ENCODE measurements at places on chromosomes 2 and 18.
A peak's percentile ranks its signal among the peaks of the same experiment; 100 is the strongest.

DNA sequence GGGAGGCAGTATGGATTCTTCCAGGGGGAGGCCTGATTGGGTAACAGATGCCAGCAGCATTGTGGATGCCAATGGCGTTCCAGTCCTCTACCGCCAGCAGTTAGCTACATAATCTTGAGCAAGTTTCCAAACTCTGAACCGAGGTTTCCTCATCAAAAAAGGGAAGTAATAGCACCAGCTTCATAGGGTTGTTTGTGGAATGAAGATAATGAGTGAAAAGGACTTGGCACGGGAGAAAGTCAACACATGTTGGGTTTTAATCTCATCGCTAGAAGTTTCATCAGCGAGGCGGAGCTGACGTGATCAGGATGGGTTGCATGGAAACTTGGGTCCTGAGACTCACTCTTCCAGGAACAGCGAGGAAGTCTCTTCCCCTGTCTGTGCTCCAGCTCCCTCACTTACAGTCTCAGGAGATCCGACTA lies 266.7 kb downstream of the SH3BP4 start:
- DNase-seq = no peak

DNA sequence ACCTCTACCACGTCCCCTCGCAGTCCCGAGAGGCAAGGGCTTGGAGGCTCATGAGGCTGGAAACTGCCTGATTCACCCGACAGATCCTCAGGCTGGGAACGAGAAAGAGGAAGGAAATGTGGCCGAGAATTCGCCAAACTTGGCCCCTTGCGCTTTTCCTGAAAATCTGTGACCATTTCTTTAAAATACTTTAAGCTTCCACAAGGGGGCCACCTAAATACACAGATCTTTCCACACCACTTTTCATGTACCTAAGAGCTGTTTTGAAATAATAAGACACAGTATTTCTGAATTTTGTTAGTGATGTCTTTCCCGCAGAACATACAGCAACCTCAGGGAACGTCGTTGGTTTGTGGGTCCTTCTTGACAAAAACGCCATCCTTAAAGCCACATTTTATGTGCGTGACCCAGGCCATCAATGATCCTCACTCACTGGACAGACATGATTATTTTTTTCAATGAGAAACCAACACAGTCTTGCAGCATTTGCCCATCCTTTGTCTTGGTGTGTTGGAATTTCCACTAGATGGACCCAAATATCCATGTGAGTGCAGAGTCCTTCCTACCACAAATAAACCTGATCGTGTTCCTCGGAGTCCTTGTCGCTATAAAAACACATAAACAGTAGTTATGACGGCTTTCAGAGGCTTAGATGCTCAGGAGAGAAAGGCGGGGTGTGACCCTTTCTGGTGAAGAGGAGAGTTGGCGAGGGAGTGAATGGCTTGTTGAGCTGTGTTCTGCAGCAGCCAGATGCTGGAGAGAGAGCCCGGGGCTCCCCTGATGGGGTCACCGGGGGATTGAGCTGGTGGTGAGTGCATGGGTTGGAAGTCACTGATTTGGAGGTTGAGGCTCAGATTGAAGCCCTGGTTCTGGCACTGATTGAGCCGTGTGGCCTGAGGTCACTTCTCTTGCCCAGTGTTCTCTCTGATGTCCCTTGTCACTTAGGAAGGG lies 25.0 kb downstream of the DCDC2C start:
- DNase-seq = peak; percentile 41

- DNase-seq = no peak
These were observed 40.6 kb upstream of the DSC1 start for GRCh38 chr18:31203096-31203793.

- no peak for DNase-seq
These were observed 94.4 kb downstream of the UXS1 start for GRCh38 chr2:106099691-106100090.

DNA sequence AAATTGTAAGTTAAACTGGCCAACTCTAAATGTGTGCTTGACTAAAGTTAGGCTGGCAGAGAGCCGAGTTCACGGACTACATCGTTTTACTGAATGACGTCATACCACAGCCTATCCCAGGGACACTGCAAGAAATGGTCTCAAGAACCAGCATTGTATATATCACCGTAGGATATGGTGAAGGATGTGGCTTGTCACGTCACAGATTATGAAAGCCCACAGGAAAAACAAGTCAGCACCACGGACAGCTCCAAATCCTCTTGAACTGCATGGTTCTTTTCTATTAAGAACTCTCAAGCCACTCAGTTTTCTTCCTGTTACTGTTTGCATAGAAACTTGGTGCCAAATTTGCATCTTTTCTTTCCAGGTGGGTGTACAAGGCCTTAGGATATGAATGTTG lies 85.1 kb upstream of the ACAA2 start:
- no peak for DNase-seq

DNA sequence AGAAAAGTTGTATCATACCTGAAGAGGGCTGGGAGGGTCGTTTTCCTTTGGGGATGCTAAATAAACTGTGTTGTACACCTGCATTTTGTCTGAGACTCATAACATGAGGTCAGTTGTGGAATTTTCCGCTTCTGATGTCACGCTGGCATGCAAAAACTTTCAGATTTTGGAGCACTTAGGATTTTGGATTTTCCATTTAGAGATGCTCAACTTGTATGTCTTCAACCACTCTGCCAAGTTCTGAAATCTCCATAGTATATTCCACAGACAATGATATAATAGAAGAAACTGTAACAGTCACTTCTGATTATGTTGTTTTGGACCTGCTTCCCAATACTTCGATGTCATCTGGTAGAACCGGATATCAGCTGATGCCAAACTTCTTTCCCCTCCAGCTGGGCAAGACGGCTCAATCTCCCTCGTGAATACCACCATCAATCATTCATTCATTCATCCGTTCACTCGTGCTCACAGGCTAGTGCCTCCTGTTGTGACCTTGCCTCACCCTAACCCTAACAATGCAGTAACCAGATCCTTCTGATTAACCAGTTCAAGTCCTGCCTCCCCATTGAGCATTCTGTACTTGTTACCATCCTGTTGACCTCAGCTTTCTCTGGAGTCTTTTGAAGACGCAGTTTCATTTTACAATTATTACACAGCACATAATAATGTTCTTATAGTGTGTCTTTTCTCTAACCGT lies 5.3 kb upstream of the PLEKHH2 start:
- no peak for DNase-seq

DNA sequence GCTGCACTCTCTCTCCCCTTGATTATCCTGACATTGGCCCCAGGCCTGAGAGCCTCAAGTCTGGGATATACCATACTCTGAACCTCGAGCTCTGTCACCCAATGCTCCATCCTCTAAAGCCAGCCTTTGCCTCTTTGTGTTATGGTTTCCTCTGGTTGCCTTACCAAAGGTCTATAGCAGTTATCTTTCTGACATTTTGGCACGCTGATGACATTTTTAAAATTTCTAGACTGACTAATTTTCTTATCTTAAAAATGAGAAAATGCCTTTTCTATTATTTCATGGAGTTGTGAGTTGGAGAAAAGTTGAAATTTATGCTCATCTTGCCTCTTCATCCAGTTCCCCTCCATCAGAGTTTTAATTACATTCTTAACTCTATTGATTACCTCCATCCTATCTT lies 62.7 kb downstream of the PKP4 start:
- DNase-seq = no peak

- DNase-seq = no peak
These were observed 11.9 kb upstream of the B3GNT7 start for GRCh38 chr2:231383416-231384108.

DNA sequence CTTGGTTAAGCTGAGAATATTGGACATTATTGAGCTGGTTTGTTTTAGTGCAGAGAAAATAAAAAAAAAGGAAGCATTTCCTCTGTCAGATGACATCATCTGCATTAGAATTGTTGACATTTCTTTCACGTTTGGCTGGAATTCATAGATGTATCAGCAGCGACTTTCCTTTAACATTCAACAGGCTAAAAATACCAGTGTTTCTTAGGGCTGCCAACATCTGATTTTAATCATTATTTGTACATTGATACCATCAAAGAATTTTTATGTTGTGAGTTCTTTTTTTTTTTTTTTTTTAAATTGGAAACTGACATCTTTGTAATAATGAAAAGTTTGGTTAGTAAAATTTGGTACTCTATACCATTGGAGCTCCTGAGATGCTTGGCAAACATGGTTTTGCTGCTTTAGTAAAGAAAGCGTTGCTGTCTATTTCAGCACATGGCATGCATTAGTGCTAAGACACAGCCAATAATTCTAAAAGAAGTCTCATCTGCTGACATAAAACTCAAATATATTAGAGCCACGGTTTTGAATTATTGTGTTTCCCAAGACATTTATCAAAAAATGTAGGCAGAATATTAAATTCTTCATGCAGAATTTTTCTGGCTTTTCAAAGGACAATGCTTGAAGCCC lies 33.6 kb downstream of the GTF2A1L start:
- DNase-seq = no peak

GRCh38 chr2:171167352-171167997 lies 6.8 kb upstream of the TLK1 start:
- no peak for DNase-seq

DNA sequence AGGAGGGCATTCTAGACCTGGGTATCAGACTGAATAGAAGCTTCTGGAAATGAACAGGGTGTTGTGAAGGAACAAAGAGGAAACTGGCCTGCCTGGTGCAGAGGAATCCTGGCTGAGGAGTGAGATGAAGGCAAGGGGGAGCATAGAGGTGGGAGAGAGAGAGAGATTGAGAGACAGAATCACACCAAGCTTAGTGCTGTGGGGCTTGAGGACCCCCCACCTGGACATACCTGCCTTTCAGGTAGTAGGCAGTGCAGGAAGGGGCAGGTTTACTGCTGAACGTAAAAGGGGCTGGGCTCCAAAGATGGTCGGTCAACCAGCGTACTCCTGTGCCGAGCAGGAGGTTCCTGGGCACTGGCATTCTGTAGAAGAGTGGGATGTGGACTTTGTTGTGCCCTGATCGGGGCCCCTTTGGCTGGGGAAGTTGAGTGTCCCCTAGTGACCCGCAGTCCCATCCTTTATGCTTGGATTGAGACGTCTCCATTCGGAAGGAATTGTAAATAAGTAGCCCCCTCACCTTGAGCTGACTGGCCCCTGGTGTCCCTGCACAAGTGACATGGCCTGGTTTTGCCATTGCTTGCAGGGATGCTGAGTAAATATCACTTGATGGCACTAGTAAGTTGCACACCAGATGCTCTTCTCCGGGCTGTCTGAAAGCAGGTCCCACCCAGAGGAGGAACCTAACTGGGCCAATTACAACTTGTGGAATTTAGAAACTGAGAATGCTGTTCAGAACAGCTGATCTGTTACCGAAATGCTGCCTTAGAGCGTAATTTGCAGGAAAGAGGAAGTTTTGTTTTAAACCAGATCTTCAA lies 1.4 kb downstream of the UBE2F start:
- DNase-seq = no peak

DNA sequence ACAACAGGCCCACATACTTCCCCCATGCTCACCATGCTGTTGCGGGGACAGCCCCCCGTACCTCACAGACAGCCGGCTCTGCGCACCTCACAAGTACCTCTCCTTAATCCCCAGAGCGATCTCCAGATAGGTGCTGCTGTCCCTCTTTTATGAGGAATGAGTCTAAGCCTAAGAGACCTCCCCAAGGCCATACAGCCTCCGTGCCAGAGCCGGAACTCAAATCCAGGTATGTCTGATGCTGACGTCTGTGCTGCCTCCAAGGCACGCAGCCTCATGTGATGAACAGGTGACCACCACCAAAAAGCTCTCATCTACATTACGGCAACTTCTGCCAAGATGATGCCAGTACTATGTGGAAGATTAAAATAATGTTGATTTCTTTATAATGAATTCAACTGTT lies 85.2 kb downstream of the EIPR1 start:
- no peak for DNase-seq

DNA sequence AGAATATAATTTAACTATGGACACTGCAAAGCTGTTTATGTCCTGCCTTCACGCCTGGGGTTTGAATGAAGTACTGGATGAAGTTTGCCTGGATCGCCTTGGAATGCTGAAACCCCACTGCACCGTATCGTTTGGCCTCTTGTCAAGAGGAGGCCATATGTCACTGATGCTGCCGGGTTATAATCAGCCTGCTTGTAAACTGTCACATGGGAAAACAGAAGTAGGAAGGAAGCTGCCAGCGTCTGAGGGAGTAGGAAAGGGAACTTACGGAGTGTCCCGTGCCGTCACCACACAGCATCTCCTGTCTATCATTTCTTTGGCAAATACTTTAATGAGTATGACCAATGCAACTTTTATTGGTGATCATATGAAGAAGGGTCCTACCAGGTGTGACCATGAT lies 105.8 kb downstream of the WDR7 start:
- DNase-seq = no peak

GRCh38 chr2:85729825-85730510 lies 23.8 kb upstream of the ATOH8 start:
- DNase-seq = no peak

GRCh38 chr2:236579746-236580315 lies 10.2 kb downstream of the ACKR3 start:
- DNase-seq = no peak

DNA sequence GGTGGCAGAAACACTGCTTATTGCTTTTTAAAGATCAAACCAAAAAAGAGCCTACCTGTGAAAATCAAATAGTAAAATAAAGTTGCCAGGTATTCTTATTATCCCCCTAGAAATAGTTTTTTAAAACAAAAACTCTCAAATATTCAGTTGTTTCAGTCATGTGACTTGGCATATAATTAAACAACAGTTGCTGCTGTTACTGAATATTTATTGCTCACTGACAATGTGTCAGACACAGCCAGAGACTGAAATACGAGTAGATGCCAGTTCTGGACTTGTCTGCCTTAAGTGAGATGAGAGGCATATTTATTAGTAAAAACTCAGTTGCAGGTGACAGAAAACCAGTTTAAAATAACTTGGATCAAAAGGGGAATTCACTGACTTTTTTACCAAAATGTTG lies 106.0 kb upstream of the RAB12 start:
- DNase-seq = no peak
